H1 (cell line): ENCODE measurements at places on chromosomes 13 and 19. TPM values are rescaled to one million over a fixed set of nuclear protein-coding genes. Genes with fewer than 3 reads are reported as not detected.

The OVOL3 gene
- 0.31 and 0.45 TPM in 2 replicates for polyA plus RNA-seq

The TUBB4A gene
- 16.8 and 29.9 TPM in 2 replicates for polyA plus RNA-seq

The ZNF100 gene
- 3.1 and 4.9 TPM in 2 replicates for polyA plus RNA-seq

DNA sequence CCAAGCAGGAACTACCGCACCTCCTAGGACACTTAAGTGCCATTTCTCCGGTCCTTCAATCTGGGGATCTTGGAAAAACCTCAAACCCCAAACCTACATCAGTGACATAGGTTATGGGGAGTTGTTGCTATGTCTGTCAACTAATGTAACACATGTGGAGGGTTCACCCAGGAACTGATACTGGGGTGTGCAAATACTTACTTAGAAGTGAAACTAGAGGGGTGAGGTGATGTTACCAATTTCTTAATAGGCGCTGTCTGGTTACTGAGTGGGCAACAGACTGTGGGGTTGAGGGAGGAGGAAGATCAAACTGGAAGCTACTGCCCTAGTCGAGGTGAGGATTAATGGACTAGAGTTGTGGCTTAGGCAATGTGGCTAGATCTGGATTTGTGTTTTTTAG, 1.9 kb downstream of the ZNF586 start:
- DNase-seq: no peak
- no peak overlapping the region for H3K27ac ChIP-seq
- H3K36me3 ChIP-seq: peaks cover 2% of the 10 kb centered on the region
- H3K4me1 ChIP-seq: no peaks in the 10 kb centered on the region

DNA sequence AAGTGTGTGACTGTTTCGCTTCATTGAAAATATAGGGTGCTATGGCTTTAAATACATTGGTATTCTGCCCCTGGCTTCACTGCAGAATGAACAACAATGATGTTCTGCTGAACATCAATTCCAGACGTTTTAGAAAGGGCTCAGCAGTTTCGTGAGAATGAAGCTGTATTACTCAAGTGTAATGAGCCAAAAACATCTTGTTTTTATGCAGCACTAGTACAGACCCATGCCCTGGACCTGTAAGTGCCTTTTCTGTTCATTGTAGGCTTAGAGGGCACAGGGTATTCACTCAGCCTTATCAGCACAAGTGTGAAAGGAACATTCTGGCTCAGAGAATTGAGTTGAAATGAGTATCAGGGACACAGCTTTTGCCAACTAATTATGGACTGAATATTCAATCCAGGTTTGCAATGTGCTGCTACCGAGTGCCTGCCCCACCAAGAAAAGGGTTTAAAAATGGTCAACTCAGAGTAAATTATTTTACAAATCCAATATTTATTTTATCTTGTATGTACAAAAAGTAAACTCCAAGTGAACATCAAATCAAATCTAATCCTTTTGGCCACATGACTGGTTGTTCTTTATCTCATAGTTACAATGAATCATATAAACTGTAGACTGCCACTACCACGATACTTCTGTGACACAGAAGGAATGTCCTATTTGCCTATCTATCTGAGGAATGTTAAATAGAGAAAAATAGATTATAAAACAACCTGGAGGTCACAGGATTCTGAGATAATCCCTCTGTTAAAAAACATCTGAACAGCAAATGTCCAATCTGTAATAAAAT, 362.8 kb downstream of the NALCN start:
- H3K4me1 ChIP-seq: no peaks in the 10 kb centered on the region
- no peaks in the 10 kb centered on the region for H3K27me3 ChIP-seq
- H3K4me3 ChIP-seq: no peak overlapping the region

GRCh38 chr19:7294558-7295212, 471 bp upstream of the INSR start:
- H3K27me3 ChIP-seq: peaks cover 3% of the 10 kb centered on the region; the same call in 1 of the 2 replicates
- peak; percentile 66 for DNase-seq
- peak overlapping the region; percentile 98 for H3K4me3 ChIP-seq

DNA sequence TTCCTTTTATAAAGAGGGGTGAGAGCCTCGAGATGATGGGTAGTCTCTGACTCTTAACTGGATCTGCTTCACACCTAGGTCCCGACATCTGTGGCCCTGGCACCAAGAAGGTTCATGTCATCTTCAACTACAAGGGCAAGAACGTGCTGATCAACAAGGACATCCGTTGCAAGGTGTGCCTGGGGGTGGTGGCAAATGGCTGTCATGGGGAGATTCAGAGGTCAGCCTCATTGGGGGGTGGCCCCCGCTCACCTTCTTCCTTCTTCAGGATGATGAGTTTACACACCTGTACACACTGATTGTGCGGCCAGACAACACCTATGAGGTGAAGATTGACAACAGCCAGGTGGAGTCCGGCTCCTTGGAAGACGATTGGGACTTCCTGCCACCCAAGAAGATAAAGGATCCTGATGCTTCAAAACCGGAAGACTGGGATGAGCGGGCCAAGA, 1.6 kb downstream of the CALR start:
- DNase-seq: no peak
- no peaks in the 10 kb centered on the region for H3K27me3 ChIP-seq
- peaks cover 23% of the 10 kb centered on the region for H3K4me1 ChIP-seq
- peaks cover 57% of the 10 kb centered on the region for H3K36me3 ChIP-seq
- peak overlapping the region; percentile 95; the same call in 1 of the 2 replicates for H3K4me3 ChIP-seq
